PC-9 (cell line): ENCODE measurements at places on chromosomes 12 and 14. TPM values are rescaled to one million over a fixed set of nuclear protein-coding genes. Genes with fewer than 3 reads are reported as not detected.

GRCh38 chr12:96054244-96054610 lies 18.8 kb upstream of the LTA4H start:
- H3K36me3 ChIP-seq, result no peaks in the 10 kb centered on the region
- no peak for DNase-seq
- peaks cover 11% of the 10 kb centered on the region for H3K4me1 ChIP-seq
- H3K27me3 ChIP-seq, result no peaks in the 10 kb centered on the region

ZDHHC22 gene
- not detected in 2 replicates for total RNA-seq

GPX2 gene
- 196 and 323 TPM in 2 replicates for total RNA-seq

- H3K36me3 ChIP-seq, result no peaks in the 10 kb centered on the region
- DNase-seq, result no peak
- no peaks in the 10 kb centered on the region for H3K27me3 ChIP-seq
- H3K4me1 ChIP-seq, result peaks cover 22% of the 10 kb centered on the region
- H3K27ac ChIP-seq, result no peak overlapping the region
Measured at GRCh38 chr12:9745199-9745598, 12.3 kb upstream of the CLECL1 start.

- H3K27me3 ChIP-seq, result no peaks in the 10 kb centered on the region
- peak overlapping the region; percentile 37 for H3K27ac ChIP-seq
Measured at GRCh38 chr12:77847680-77848431, 17.2 kb downstream of the NAV3 start.

DNA sequence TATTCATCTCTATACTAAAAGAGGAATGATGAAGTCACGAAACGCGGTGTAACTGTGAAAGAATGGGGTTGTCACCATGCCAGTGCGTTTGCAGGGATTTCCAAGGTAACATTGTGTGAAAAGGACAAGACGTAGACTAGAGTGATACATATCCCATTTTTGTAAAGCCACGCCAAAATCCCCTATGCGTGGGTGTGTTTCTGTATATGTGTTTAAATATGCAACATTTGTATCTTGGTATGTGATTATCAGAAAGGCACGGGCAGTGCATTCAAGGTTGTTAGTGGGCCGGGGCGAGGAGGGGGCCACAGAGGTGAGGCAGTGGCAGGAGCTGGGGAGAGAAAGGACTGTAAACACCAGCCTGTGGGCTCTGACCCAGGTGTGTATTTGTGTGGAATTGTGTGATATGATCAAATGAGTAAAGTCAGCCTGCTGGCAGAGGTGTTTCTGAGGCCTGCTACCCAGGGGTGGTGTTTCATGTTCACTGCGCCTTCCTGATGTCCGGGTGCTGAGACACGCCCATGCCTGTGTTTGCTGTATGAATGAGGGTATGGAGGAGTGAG lies 137.8 kb downstream of the ADGRD1 start:
- peaks cover 82% of the 10 kb centered on the region for H3K27me3 ChIP-seq
- no peak for DNase-seq
- H3K4me3 ChIP-seq, result no peak overlapping the region

DPPA3 gene
- not detected in 2 replicates for total RNA-seq

ACOT6 gene
- not detected in 2 replicates for total RNA-seq

- no peak overlapping the region for H3K4me3 ChIP-seq
- H3K36me3 ChIP-seq, result peaks cover 5% of the 10 kb centered on the region; the same call in 1 of the 2 replicates
- H3K27ac ChIP-seq, result no peak overlapping the region
Measured at GRCh38 chr12:68614105-68614679, 3.5 kb downstream of the RAP1B start.

FAM222A gene
- total RNA-seq, result 2.3 and 3.1 TPM in 2 replicates

GRCh38 chr12:62744551-62744950 lies 190.4 kb downstream of the PPM1H start:
- no peak overlapping the region for H3K27ac ChIP-seq
- H3K4me1 ChIP-seq, result peaks cover 14% of the 10 kb centered on the region
- no peak for DNase-seq
- no peak overlapping the region for H3K4me3 ChIP-seq
- H3K27me3 ChIP-seq, result no peaks in the 10 kb centered on the region

DNA sequence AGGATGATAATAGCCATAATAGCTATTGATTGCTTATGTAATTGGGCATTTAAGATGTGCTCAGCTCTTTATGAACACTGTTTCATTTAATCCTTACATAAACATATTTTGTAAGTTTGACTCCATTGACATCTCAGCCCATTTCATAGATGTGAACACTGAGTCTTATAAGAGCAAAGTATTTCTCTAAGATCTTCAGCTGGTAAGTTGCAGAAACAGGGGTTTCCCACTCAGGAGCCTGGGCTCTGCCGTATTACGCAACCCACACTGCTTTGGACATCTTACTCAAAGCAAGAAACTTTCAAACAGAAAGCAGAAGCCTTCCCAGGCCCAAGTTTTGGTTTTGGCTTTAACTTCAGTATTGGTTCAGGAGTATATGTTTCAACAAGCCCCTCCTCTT lies 705.1 kb downstream of the MED13L start:
- H3K27me3 ChIP-seq, result peaks cover 41% of the 10 kb centered on the region
- H3K27ac ChIP-seq, result no peak overlapping the region
- no peak for DNase-seq
- no peaks in the 10 kb centered on the region for H3K4me1 ChIP-seq
- H3K4me3 ChIP-seq, result no peak overlapping the region

GALC gene
- 2.0 and 4.2 TPM in 2 replicates for total RNA-seq

DNA sequence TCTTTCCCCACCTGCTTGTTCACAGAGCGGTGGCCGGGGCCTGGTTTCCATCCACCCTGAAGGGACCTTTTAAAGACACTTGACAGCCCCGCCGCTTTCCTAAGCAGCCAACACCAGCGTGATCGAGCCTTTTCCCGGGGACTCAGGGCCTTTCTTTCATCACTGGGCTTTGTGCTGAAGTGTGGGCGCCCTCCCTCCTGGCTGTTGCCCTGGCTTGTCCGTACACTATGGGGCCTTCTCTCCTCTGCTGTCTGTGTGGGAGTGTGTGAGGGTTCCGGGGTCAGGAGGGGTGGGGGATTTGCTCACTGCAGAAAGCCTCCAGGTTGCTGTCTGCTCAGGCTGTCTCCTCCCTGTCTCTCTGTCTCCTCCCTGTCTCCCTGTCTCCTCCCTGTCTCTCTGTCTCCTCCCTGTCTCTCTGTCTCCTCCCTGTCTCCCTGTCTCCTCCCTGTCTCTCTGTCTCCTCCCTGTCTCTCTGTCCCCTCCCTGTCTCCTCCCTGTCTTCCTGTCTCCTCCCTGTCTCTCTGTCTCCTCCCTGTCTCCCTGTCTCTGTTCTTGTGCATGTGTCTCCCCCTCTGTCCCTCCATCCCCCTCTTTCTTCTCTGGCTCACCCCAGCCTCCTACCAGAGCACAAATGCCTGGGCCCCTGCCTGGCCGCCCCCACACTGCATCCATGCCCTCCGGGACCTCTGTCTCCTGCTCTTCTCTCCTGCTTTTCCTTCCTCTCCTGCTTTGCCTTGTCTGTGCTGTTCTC lies 64.7 kb downstream of the CCDC92 start:
- no peak overlapping the region for H3K27ac ChIP-seq
- DNase-seq, result no peak
- no peaks in the 10 kb centered on the region for H3K36me3 ChIP-seq

DNA sequence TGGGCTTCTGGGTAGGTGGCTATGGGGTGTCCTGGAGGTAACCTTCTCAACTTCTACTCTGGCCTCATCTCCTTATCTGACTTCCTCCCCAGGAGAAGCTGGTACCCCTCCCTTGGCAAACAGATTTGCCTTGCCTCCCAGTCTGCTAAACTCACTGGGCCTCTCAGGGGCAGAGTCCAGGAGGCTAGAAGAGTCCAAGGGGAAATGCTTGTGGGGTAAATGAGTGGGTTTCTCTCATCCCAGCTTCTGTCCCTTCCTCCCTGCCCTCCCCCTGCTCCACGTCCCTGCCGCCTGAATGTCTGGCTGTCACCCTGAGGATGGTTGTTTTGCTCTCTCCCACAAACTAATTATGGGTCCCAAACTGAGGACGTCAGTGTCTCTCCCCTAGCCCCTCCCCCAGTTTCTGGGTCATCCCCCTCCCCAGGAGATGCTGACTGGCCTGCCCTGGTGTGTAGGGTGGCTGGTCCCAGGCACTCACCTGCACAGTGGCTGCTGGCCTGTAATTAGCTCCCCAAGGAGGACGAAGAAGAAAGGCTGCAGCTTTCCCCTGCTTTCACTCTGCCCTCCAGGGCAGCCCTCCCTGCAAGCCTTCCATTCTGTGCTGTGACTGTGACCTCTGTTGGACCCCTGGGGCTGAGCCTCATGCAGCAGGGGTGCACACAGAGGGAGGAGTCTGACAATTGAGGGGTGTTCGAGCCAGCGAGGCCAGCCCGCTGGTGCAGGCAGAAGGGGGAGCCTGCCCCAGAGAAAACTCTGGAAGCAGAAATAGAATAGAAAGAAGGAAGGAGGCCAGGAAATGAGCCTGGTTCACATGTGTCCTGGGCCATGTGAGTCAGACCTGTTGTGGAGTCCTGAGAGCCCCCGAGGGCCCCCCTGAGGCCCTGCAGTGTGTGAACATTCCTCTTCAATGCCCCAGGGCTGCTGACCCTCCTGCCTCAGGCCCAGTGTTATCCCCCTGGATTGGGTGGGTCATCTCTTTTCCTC lies at the start of gene LRP1-AS:
LRP1-AS (minus strand) TSS at position 659 of the 984 bp plus-strand sequence.
- H3K36me3 ChIP-seq, result no peaks in the 10 kb centered on the region
- peaks cover 8% of the 10 kb centered on the region for H3K4me1 ChIP-seq
- no peaks in the 10 kb centered on the region for H3K27me3 ChIP-seq
- DNase-seq, result no peak
- no peak within 1 kb of the TSS for H3K27ac ChIP-seq
- no peak within 1 kb of the TSS for H3K4me3 ChIP-seq

- peaks cover 4% of the 10 kb centered on the region; the same call in 1 of the 2 replicates for H3K27me3 ChIP-seq
- H3K36me3 ChIP-seq, result no peaks in the 10 kb centered on the region
- no peak for DNase-seq
- H3K27ac ChIP-seq, result no peak overlapping the region
- H3K4me3 ChIP-seq, result no peak overlapping the region
- H3K4me1 ChIP-seq, result no peaks in the 10 kb centered on the region
Measured at GRCh38 chr14:58662759-58663158, 25.0 kb downstream of the DACT1 start.

DNA sequence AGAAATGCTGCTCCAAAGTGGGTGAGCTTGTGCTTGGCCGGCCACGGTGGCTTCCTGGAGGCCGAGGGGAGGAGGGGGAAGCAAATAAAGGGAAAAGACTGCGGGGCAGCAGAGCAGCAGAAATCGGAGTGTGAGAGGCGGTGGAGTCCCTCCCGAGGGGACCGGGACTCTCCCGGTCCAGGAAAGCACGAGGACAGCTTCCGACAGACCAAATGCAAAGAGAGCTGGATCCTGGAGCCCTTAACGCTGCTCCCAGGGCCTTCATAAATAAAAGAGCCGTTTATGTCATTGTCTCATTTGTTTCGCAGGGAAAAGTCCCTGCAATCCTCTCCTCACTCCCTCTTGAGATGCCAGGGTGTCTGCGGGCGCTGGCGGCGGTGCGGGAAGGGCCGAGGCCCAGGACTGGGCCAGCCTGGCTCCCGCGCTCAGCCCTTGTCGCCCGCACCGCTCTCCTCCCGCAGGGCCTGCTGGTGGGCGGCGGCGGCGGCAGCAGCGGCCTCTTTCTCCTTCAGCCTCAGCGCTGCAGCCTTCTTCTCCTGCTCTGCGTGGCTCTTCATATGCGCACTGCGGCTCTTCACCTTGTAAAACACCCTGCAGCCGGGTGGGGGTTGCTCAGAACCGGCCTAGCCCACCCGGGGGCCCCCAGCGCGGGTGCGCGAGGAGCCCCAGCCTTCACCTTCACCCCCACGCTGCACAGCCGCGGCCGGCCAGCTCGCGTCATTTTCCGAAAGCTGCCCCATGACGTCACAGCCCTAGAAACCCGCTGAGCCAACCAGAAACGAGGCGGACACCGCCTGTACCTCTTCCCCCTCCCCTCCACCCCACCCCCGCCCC lies 4.5 kb upstream of the PNMA1 start:
- H3K27ac ChIP-seq, result no peak overlapping the region
- H3K4me3 ChIP-seq, result no peak overlapping the region
- no peak for DNase-seq
- peaks cover 20% of the 10 kb centered on the region for H3K4me1 ChIP-seq
- no peaks in the 10 kb centered on the region for H3K27me3 ChIP-seq

DNA sequence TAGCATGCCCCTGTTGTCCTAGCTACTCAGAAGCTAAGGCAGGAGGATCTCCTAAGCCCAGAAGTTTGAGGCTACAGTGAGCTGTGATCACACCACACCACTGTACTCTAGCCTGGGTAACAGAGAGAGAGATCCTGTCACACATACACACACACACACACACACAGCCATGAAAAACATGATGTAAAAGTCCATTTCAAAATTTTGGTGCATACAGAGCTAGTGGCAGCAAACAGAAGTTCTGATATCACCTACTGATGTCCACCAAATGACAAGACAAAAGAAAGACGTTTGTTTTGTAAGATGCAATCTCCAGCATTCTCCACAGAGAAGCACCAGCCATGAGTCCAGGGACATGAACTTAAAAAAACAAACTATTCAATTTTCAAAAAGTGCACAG lies 15.9 kb downstream of the AREL1 start:
- no peak for DNase-seq
- H3K4me1 ChIP-seq, result no peaks in the 10 kb centered on the region
- no peak overlapping the region for H3K27ac ChIP-seq
- peaks cover 21% of the 10 kb centered on the region for H3K36me3 ChIP-seq
- no peak overlapping the region for H3K4me3 ChIP-seq

- H3K4me3 ChIP-seq, result no peak overlapping the region
- no peaks in the 10 kb centered on the region for H3K4me1 ChIP-seq
- H3K27ac ChIP-seq, result no peak overlapping the region
- DNase-seq, result no peak
- H3K27me3 ChIP-seq, result no peaks in the 10 kb centered on the region
Measured at GRCh38 chr12:40511341-40511740, 180.9 kb upstream of the CNTN1 start.

NFATC4 gene
- total RNA-seq, result 48.3 and 76.3 TPM in 2 replicates

- no peak overlapping the region for H3K4me3 ChIP-seq
- H3K27ac ChIP-seq, result no peak overlapping the region
- H3K4me1 ChIP-seq, result no peaks in the 10 kb centered on the region
- H3K27me3 ChIP-seq, result no peaks in the 10 kb centered on the region
- DNase-seq, result no peak
- no peaks in the 10 kb centered on the region for H3K36me3 ChIP-seq
Measured at GRCh38 chr14:104897330-104898194, 27.1 kb upstream of the PLD4 start.

KCNMB4 gene
- total RNA-seq, result 6.3 and 6.7 TPM in 2 replicates

GRCh38 chr14:91839749-91840148 lies 27.6 kb downstream of the TC2N start:
- DNase-seq, result no peak
- no peak overlapping the region for H3K4me3 ChIP-seq
- no peak overlapping the region for H3K27ac ChIP-seq
- H3K27me3 ChIP-seq, result no peaks in the 10 kb centered on the region

KLHL33 gene
- 0.11 TPM in 1 of 2 replicates, not detected in the other for total RNA-seq

GRCh38 chr14:87076922-87077321 lies 916.1 kb downstream of the GALC start:
- H3K4me3 ChIP-seq, result no peak overlapping the region
- H3K27ac ChIP-seq, result no peak overlapping the region
- H3K36me3 ChIP-seq, result no peaks in the 10 kb centered on the region
- no peaks in the 10 kb centered on the region for H3K4me1 ChIP-seq

- peaks cover 12% of the 10 kb centered on the region for H3K4me1 ChIP-seq
- H3K36me3 ChIP-seq, result no peaks in the 10 kb centered on the region
- no peaks in the 10 kb centered on the region for H3K27me3 ChIP-seq
- H3K4me3 ChIP-seq, result no peak overlapping the region
- DNase-seq, result no peak
Measured at GRCh38 chr12:92229381-92229780, 83.7 kb upstream of the BTG1 start.

GRCh38 chr14:92463141-92463540 lies 50.4 kb upstream of the RIN3 start:
- H3K4me1 ChIP-seq, result no peaks in the 10 kb centered on the region
- no peak overlapping the region for H3K4me3 ChIP-seq
- DNase-seq, result no peak
- H3K27me3 ChIP-seq, result no peaks in the 10 kb centered on the region

GRCh38 chr12:110107369-110108281 lies 16.5 kb upstream of the IFT81 start:
- no peak overlapping the region for H3K27ac ChIP-seq
- no peak for DNase-seq
- H3K36me3 ChIP-seq, result no peaks in the 10 kb centered on the region

FAM181A gene
- not detected in 2 replicates for total RNA-seq
